NCI-H1436 (cell line): ENCODE measurements at places on chromosomes 2 and 18.
A peak's percentile ranks its signal among the peaks of the same experiment; 100 is the strongest.

GRCh38 chr2:10343658-10344057 lies 41.0 kb downstream of the HPCAL1 start:
- DNase-seq = no peak

DNA sequence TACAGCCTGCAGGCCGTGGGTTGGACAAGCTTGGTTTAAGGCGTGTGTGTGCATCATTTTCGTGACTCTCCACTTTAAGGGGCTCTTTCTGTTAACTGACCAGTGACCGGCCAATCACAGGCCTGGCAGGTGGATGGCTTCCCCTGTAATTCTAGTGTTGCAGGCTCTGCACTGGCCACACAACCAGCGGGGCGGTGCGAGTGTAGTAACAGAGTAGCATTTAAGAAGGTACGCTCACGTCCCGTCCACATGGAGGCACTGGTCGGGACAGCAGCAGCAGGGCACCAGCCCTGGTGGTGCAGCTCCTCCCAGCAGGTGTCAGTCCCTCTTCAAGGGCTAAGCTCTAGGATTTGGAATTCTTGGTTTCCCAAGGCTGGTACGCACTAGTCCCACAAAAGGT lies 8.0 kb upstream of the ANO7 start:
- no peak for DNase-seq

DNA sequence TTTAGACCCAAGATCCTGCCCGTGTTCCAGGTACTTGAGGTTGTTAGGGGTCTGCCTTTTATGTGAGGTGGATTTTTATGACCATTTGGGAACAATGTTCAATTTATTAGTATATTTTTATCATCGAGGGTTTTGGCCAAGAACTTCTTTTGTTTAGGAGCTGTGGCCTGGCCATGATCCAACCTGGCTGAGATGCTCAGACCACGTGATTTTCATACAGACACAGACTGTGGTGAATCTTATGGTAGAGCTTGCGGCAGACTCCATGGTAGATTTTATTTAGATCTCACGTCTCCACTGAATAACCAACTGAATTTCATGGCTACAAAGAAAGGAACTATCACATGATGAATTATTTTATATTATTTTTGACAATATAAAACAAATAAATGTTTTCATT lies 405.5 kb upstream of the VWC2L start:
- no peak for DNase-seq

DNA sequence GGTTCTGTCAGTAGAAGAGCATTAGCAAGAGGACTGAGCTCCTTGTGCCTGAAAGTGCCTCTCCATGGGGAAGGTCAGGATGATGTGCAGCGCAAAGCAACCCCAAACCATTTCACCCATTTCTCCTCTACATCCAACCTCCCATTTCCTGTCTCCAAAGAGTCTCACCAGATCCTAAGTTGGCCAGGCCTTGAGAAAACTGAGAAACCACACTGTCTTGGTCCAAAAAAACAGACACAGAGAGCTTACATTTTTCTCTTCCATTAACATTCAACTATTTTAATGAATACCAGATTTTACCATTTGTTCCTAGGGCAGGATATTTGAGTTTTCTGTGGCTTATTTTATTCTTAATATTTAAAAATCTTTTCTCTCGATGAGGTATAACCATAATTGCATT lies 195.0 kb downstream of the EPHA4 start:
- no peak for DNase-seq

GRCh38 chr2:223538920-223539440 lies 63.2 kb downstream of the SCG2 start:
- DNase-seq = peak; percentile 48

DNA sequence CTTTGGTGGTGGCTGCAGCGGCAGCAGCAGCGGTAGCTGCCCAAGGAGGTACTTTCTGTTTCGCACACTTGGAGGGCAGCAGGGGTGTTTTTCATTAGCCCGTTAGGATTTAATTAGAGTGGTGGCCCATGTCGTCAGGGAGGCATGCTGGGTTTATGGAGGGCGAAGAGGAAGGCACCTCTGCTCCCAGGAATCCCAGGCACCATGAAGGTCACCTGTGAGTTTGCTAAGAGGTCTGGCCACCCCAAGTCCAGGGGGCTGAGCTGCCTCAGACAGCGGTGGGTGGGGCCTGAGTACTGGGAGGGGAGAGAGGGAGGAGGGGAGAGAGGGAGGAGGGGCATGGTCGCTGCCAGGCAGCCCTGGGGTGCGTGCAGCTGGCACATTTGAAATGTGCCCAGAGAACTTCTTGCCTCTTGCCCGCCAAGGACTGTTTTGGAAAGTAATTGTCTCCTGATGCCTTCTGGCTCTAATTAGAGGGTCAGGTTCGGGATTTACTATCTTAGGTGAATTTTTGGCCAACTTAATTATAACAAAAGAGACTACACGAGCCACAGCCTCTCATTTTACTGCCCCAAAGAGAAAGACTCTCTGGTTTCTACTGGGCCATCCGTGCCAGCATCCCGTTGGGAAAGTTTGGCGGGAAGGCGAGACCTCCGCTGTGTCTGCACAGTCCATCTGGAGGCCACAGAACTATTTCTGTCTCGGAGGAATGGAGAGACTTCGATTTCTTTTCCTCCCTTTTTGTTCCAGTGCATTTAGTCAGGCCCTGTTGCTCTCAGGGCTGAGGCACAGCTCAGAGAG lies 62.0 kb downstream of the GLI2 start:
- DNase-seq = no peak

DNA sequence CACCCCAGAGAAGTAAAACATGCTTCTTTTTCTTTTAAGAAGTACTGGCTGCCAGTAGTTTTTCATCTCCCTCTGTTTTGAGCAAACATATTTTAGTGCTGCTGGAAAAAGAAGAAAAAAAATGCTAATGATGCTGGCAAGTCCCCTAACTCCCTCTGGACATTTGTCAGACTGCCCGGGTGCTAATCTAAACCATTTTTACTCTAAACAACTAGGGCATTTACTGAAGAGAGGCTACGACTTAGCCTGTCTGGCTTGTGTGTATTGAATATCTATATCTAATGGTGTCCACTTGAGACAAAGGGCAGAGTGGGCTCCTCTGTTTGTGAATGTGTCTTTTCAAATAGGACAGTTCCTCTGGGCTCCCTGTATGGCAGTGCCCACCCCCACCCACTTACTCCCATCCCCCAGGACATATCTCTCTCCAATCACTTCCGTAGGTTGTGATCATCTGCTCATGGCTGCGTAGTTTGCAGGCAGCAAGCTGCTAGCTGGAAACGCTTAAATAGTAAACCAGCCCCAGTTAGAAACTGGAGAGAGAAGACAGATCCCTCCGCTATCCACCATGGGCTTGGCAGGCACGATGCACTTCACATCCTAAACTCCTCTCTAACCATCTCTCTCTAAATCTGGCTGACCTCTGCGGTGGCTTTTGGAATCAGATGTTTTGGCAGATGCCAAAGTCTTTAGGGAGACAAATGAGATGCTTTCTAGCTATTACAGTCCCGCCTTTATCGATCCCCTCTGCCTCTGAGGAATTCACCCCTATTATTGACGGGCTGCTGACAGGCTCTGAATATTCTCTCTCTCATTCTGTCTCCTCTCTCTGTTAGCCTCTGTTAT lies 58.3 kb downstream of the DOCK10 start:
- peak; percentile 23 for DNase-seq

GRCh38 chr2:12741380-12741779 lies 24.6 kb downstream of the TRIB2 start:
- no peak for DNase-seq

- DNase-seq = no peak
Observed at GRCh38 chr2:103324671-103325070, 562.8 kb downstream of the TMEM182 start.

DNA sequence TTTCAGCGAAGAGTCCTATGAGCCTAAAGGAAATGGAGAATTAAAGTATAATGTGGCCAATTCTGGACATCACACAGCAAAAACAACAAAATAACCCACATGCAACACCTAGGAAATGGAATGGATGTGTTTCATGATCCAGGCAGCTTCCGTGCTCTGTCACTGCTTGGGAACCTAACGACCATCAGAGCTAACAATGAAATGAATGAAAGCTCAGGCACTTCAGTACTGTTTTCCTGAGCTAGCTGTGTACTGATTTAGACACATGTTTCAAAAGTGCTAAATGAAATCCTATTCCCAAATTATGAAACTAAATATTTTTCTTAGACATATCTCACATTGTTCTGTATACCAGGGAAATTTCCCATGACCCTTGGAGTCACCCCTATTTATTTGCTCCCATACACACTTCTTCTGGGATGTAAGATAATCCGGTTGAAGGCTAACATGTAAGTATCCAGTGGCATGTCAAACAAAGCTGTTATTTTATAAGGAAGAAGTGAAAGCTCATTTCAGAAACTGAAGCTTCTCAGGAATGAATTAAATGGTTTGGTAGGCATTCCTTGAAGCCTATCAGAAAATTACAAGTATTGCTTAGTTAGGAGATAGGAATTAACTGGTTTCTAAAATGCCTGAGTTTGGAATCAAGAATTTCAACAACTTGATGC lies 108.5 kb upstream of the RND3 start:
- DNase-seq = no peak

DNA sequence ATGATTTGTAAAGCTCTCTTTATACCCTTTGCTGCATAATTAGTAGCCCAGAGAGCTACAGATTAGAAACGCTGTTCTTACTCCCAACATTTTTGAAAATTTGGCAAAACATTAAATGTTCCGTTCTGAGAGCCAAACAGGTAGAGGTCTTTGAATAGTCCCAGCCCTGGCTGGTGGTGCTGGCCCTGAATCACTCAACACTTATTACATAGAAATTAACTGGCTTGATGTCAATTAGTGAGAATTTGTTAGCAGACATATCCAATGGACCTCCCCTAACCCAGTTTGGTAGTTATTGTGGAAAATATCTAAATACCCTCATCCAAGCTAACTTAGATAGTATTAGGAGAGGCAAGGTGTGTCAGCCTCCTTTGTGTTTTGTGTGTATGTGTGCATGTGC lies 440.7 kb downstream of the MTX2 start:
- DNase-seq = no peak

GRCh38 chr2:70369082-70369481 lies 67.2 kb upstream of the FAM136A start:
- DNase-seq = no peak

GRCh38 chr2:211144078-211144477 lies 587.7 kb downstream of the CPS1 start:
- no peak for DNase-seq

DNA sequence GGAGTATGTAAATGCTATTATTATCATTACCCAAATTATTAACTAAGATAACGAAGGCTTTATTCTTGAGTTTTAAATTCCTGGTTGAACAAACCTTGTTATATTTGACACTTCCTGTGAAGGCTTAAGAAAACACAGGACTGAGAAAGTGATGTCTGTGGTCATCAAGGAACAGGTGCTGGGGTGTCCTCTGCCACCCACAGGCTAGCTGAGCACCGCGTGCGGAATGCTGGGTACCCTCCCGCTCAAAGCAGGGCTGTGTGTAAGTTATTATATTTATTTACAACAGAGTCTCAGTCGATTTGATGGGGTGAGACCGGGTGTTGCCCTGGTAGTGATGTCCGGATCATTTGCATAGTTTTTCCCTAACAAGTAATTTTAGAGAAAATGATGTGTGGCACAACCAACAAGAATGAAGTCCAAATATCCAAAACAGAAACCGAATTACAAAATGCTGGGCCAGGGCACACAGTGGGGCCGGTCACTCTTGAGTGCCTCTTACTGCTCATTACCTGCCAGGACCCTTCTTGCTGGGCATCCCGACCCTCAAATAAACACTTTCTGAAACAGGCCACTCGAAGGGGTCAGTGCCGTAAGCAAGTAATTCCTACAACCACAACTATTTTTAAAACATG lies 49.2 kb downstream of the TMEM18 start:
- DNase-seq = no peak

- no peak for DNase-seq
Observed at GRCh38 chr2:140808820-140809219, 1322.0 kb downstream of the LRP1B start.

GRCh38 chr18:35277633-35278032 lies 12.4 kb downstream of the ZSCAN30 start:
- DNase-seq = no peak

- DNase-seq = no peak
Observed at GRCh38 chr2:55585451-55586080, 31.9 kb downstream of the PPP4R3B start.

DNA sequence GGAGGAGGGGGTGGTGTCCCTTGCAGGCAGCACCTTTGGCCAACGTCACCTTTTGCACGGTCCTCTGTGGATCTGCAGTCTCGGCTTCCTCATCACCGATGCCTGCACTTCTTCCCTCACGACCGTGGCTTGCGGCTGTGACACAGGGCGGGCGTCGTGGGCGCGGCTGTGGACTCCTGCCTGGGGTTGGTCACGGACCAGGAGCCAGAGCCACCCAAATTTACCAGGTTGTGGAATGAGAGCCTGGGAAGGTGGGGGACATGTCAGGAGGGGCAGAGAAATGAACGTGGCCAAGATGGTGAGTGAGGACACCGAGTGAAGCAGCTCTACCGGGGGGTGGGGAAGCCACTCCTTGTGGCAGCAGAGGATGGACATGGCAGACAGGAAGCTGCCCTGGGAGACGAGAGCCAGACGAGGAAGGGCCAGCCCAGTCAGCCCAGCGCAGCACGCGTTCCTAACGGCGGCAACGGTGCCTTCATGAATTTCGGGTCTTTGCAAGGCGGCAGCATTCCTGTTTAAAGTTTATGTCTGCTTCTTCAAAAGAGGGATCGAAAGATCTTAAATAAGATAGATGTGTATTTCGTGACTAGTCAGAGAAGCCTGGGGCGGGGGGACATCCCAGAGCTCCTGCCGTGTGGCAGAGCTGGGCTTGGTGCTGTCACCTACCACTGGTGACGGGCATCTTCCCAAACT lies 84.2 kb downstream of the LRRFIP1 start:
- DNase-seq = no peak

- no peak for DNase-seq
Observed at GRCh38 chr2:60336442-60337141, 216.9 kb downstream of the BCL11A start.

DNA sequence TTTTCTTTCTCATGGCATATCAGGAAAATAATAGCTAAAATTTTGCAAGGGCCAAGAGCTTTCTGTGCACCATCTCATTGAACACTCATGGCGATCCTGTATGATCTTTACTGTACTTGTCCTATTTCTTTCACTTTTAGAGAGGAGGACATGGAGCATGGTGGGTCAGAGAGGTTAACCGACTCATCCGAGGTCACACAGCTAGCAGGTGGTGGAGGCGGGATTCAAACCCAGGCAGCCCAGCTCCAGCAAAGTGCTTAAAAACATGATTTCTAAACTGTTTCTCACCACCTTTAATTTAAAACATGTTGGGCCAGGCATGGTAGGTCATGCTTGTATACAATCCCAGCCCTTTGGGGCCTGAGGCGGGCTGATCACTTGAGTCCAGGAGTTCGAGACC lies 6.4 kb downstream of the NGEF start:
- DNase-seq = no peak

DNA sequence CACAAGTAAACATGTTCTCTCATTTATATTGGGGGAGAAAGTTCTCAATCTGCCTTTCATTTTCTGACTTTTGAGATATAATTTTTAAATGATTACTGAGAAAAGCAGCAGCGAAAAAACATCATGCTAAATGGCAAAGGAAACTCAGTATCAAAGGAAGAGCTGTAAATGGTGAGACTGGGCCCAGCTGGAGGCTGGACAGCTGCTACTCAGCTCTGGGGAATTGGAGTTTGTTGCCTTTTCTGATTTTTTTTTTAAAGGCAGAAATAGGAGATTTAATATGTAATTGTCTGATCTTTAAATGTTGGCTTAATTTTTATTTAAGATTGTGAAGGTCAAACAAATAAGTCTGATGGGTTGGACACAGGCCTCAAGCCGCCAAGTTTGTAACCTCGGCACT lies 137.1 kb upstream of the TACR1 start:
- no peak for DNase-seq
